ENCODE measurements at places on chromosomes 5 and 9.
A peak's percentile ranks its signal among the peaks of the same experiment; 100 is the strongest.

DNA sequence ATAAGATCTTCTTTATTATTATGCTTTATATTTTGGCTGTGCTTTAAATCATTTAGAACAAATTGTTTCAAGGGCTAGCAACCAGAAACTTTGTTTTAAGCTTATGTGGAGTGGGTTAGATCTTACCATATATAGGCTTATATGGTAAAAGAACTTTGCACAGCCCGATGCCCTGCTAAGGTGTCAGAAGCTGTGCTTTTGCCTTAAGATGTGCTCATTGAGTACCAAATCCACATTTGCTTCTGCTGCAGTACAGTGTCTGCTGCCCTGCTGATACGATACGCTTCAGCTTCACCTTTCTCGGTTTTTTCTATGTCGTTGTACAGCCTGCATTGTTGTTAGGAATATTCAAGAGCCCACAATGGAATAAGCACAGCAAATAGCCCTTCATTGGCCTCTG is 34.8 kb downstream of the CD180 start:
- no peak for DNase-seq

GRCh38 chr9:110126499-110126941 is 81.4 kb downstream of the C9orf152 start:
- DNase-seq = no peak

GRCh38 chr5:148825716-148826052 is 727 bp upstream of the ADRB2 start:
- DNase-seq = no peak

GRCh38 chr5:40361378-40361777 is 318.3 kb upstream of the PTGER4 start:
- no peak for DNase-seq

DNA sequence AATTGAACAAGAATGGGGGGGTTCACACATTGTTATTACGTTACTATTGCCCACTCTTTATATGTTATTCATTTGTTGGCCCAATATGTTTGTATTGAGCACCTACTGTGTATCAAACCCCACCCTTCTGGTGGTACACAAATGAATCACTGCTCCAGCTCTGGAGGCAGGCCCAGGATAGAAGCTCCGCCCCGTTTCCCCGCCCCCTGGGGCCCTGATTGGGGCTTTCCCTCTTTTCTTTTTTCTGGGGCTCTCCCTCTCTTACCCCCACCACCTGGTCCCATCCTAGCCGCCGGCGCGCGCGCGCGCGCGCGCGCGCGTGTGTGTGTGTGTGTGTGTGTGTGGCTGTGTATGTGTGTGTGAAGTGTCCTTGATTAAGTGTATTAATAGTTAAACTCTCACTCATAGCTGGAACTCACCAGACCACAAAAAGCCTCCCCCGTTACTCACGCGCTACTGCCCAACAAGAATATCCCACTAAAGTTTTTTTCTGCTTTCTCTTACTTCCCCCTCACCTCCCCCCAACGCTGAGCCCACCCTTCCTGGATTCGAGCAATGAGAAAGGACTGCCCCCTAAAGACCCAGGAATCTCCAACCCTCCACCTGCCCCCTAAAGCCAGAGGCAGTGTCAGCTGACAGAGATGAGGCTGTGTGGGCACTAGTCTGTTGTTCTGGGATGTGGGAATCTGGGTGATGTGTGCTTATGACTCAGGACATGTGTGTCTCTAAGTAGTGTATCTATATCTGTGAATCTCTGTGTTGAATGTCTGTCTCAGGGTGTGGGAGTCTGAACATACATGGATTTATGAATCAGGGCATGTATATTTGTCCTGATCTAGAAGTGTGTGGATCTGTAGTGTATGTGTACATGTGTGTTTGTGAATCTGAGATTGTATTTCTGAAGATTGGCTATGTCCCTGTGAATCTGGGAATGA is 4.0 kb downstream of the CXXC5 start:
- DNase-seq = peak; percentile 11

- DNase-seq = no peak
Measured at GRCh38 chr9:113705306-113705927, 170.7 kb upstream of the ZNF618 start.
